ENCODE measurements at places on chromosomes 11 and 22.

GRCh38 chr11:133929401-133930052 lies 27.2 kb downstream of the IGSF9B start:
- no peak overlapping the region for H3K27ac ChIP-seq
- H3K4me3 ChIP-seq = no peak overlapping the region
- no peak for DNase-seq

DNA sequence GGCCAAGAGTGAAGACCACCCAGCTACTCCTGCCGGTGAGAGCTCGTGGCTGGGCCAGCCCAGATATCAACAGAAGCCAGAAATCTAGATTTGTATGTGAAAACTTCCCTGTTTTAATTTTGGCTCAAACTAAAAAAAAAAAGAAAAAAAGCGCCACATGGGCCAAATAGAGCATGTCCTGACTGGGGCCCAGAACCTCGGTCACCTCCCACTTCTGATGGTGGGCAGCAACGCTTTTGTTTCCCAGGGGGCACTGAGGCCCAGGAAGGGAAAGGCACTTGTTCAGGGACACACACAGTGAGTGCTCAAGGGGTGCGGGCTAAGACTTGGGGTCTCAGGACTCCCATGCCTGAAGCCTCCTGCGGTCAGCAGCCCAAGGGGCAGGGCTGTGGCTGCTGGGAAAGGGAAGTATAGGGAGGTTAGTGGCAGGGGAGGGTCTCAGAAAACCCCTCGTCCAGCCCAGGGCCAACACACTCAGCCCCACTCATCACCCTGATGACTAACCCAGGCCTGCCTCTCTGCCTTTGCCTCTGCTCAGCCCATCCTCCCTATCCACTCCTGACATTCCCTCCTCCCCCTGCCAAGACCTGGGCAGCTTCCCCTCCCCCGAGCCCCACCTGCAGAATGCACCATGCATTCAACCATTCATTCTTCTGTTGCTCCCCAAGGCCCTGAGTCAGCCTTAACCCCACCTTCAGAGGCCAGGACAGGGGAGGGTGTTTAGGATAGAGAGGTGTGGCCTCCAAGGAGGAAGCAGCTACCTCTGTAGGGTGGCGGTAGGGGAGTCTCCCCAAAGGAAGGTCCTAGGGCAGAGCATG lies 30.0 kb upstream of the TCF20 start:
- H3K4me3 ChIP-seq = no peak overlapping the region
- no peaks in the 10 kb centered on the region for H3K36me3 ChIP-seq
- H3K27me3 ChIP-seq = no peaks in the 10 kb centered on the region
- peaks cover 13% of the 10 kb centered on the region for H3K4me1 ChIP-seq
- DNase-seq = no peak

DNA sequence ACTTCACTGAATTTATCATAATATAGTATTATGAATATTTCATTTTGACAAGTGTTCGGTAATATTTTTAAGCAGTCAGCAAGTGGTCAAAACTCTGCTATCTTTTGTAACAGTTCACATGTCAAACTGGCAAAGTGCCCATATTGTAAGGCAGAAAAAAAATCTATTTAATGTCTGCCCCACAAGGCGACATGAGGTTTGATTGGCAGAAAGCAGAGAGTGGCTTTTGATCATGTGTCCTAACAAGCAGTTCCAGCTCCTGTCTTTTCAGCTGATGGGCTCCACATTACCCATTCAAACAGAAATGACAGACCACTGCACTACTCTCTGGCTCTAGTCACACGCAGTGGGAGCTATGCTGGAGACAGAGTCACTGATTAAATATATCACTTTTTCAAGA lies 59.0 kb downstream of the SOX6 start:
- no peaks in the 10 kb centered on the region for H3K4me1 ChIP-seq
- H3K4me3 ChIP-seq = no peak overlapping the region
- H3K27me3 ChIP-seq = no peaks in the 10 kb centered on the region
- no peaks in the 10 kb centered on the region for H3K36me3 ChIP-seq
- no peak overlapping the region for H3K27ac ChIP-seq
- DNase-seq = no peak

GRCh38 chr11:3824714-3825472 lies 15.9 kb downstream of the RHOG start:
- no peaks in the 10 kb centered on the region for H3K27me3 ChIP-seq
- peak; percentile 45 for DNase-seq
- H3K27ac ChIP-seq = no peak overlapping the region
- no peaks in the 10 kb centered on the region for H3K36me3 ChIP-seq
- H3K4me1 ChIP-seq = no peaks in the 10 kb centered on the region
- no peak overlapping the region for H3K4me3 ChIP-seq

DNA sequence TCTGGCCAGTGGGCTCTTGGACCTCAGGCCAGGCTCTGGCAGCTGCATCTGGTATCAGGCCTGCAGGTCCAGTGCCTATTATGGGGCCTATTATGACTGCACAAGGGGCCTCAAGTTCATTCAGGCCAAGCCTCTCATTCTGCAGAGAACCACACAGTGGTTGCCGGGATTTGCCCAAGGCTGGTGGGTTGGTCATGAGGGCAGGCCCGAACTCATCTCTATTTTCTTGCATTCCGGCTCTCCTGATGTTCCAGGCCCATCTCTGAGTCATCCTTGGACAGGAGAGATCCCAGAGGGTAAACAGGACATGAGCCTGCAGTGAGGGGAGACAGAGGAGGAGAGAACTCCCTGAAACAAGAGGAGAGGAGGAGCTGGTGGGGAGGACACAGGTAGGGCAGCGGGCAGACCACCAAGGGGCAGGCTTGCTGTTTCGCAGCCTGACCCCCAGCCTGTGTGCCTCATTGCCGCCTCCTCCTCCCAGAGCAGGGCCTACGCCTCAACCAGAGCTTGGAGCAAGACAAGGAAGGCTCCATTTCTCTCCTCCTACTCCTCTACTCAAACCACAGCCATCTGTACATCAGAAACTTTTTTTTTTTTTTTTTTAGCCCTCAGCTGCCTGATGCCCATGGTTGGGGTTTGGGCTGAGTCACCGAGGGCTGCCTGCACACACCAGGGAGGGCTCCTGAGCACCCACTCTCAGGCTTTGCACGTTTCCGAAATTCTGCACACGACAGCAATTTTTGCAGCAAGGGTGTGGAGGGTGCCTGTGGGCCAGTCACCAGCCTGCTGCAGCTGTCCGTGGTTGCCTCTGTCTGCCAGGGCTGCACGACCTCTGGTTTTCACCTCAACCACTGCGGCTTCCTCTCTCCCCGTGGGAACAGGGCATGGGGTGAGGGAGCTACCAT lies 12.7 kb upstream of the TREH start:
- H3K36me3 ChIP-seq = no peaks in the 10 kb centered on the region
- no peak overlapping the region for H3K4me3 ChIP-seq
- DNase-seq = no peak
- H3K4me1 ChIP-seq = peaks cover 11% of the 10 kb centered on the region
- H3K27me3 ChIP-seq = no peaks in the 10 kb centered on the region

DNA sequence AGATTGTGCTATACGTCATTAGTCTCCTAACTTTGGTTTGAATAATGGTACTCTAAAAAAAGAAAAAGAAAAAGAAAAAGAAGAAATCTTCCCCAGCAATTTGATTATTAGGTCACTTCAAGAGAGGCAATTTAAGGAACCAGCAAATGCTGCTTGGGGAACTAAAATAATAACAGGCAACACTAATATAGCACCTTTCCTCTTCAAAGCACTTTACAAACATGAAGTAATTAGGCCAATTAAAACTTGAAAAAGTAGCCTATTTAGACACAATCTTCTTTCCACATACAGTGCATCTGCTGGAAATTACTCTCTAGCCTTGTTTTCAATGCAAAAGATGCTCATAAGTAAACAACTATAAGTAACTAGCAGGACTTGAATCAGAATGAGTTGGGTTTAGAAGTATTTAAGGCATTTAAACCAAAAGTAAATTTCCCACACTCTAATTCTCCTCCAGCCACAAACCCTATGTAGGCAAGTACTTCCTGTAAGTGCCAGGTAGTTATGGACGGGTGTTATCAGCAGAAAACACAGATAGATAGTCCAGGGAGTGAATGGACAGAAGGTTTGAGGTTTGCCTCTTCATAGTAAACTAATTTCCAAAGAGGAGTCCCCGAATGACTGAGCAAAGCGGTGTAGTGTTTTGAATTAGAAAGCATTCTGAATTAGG lies 44.5 kb downstream of the LRRC4C start:
- H3K4me1 ChIP-seq = no peaks in the 10 kb centered on the region
- DNase-seq = no peak
- no peaks in the 10 kb centered on the region for H3K36me3 ChIP-seq
- no peak overlapping the region for H3K27ac ChIP-seq
- no peaks in the 10 kb centered on the region for H3K27me3 ChIP-seq
- no peak overlapping the region for H3K4me3 ChIP-seq

DNA sequence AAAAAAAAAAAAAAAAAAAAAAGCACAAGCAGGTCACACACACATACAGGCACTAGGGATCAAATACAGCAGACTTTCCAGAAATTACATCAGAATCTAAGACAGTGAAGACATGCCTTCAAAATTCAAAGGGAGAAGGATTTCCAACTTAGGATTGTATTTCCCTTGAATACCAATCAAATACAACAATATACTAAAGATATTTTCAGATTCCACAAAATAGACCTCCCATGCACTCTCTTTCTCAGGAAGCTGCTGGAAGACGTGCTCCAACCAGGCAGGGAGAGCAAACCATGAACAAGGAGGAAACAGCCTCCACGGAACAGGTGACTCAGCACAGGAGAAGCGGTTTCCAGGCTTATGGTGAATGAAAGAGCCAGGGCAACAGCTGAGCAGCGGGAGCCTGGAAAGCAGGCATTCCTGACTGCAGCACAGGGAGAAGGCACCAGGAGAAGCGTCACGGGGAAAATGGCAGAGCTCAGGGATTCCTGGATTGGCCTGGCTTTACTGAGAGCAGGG lies 32.0 kb downstream of the TMEM184B start:
- H3K27ac ChIP-seq = no peak overlapping the region
- H3K27me3 ChIP-seq = no peaks in the 10 kb centered on the region
- H3K4me1 ChIP-seq = peaks cover 25% of the 10 kb centered on the region
- no peak overlapping the region for H3K4me3 ChIP-seq
- DNase-seq = no peak

DNA sequence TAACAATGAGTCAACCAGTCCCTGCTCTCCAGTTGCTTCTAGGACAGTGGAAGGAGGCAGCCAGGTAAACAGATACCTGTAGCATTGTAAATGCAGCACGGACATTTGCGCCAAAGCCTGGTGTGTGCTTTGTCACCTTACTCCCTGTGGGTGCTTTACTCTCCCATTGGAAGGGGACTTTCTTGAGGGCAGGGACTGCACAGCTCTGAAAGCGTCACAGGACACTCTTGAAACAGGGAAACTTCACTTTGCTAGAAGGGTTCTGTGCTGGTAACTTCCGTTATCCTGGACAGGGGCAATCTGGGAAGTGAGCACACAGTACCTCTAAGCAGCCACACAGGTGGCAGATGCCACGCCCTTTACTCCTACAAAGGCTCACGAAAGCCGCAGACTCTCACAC lies 99.8 kb downstream of the MYO18B start:
- DNase-seq = no peak
- H3K4me1 ChIP-seq = no peaks in the 10 kb centered on the region

- H3K27me3 ChIP-seq = no peaks in the 10 kb centered on the region
- no peak overlapping the region for H3K4me3 ChIP-seq
- DNase-seq = peak; percentile 12
- peaks cover 7% of the 10 kb centered on the region for H3K4me1 ChIP-seq
- no peak overlapping the region for H3K27ac ChIP-seq
These were observed 443.7 kb downstream of the TBC1D22A start for GRCh38 chr22:47206164-47206563.

DNA sequence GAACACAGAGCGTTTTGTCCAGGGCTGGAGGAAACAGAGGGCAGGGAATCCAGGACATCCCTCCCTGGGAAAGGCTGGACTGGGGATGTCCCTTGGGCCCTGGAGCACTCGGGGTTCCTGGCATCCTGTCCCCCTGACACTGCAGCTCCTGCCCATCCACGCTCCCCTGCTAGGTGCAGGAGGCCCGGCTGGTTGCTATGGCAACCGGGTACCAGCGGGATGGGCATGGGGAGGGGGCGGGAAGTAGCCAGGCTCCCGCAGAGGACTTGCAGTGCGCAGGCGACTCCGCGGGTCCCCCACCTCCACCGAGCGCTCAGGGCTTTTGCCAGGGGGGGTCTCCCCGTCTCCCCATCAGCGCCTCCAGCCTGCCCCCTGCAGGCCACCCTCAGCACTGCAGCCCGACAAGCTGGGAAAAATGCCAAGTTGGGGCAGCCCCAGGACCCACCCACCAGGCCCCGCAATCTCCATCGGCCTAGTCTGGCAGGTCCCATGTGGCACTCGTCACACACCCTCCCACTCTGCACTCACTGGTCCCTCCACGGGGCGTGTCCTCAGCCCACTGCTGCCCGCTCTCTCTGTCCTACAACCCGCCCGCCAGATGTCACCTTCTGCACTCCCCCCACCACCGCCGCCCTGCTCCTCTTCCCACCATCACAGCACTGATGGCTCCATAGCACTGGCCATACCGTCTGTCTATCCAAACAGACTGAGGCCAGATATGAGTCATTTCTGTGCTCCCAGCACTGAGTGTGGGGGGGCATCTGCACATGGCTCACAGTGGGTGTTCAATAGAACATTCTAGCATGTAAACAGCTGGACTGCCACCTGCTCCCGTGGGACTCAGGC lies 31.5 kb downstream of the KIAA0930 start:
- no peaks in the 10 kb centered on the region for H3K27me3 ChIP-seq
- no peak overlapping the region for H3K4me3 ChIP-seq
- peaks cover 24% of the 10 kb centered on the region for H3K4me1 ChIP-seq
- no peak for DNase-seq

GRCh38 chr22:48055827-48056226 lies 1293.4 kb downstream of the TBC1D22A start:
- no peaks in the 10 kb centered on the region for H3K36me3 ChIP-seq
- H3K4me3 ChIP-seq = no peak overlapping the region
- H3K27me3 ChIP-seq = no peaks in the 10 kb centered on the region
- no peaks in the 10 kb centered on the region for H3K4me1 ChIP-seq
- DNase-seq = no peak

DNA sequence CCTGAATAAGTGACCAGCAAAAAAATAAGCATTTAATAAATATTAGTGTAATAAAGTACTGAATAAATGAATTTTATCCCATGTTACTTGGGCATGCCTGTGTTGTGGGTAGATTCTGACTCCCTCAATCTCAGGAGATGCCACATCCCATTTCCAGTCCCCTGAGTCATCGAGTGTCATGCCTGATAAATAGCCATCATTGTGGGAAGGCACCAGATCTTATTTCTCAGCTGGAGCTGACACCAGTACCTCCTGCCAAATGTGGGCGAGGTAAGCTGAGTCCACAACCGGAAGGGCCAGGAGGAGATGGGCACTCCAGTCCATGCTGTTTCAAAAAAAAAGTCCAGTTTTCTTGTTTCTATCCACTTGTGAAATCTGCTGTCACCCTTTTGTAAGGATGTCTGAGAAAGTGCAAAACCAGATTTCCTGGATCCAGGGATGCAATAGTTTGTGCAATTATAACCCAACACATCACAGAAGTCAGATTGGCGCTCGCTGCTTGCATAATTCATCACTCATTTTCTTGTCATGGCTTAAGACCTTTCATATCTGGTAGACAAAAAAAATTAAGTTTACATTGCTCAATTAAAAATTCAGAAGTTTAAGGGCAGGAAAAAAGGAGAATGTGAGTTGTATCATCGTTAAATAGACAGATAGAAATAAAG lies 311.6 kb downstream of the MIAT start:
- no peaks in the 10 kb centered on the region for H3K36me3 ChIP-seq
- no peak for DNase-seq
- H3K27me3 ChIP-seq = no peaks in the 10 kb centered on the region
- no peaks in the 10 kb centered on the region for H3K4me1 ChIP-seq

All from testis (tissue), 5 donors.